Naive thymus-derived CD8-positive, alpha-beta T cell (primary cell): ENCODE measurements at places on chromosomes 2 and 18.

DNA sequence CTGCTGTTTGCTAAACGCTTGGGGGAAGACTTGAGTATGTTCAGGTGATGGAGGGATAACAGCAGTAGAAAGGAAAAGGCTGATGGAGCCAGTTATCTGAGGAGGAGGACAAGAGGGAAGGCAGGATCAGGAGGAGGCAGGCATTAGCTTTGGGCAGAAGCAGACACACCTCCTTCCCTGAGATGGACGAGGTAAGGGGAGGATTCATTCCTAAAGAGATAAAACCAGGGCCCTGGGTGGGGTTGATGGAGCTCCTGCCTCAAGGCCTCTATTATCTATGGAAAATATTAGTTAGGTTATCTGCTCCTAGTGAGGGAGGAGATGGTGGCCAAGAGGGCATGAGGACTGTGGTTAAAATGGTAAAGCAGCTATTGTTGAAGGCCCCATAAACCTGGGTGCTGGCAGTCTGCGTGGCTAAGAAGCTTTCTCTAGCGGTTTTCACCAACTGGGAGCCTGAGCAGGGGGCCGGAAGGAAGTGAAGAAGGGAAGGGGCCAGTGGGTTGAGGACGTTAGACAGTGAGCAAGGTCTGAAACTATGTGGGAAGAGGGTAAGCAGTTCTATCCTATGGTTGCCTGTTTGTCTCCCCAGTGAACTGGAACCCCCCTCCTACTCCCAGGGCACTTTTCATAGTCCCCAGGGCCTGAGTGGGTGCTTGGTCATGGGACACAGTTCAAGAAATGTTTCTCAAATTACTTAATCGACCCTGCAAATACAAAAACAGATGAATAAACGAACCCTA, 56.6 kb upstream of the HK2 start:
- no peak for DNase-seq

DNA sequence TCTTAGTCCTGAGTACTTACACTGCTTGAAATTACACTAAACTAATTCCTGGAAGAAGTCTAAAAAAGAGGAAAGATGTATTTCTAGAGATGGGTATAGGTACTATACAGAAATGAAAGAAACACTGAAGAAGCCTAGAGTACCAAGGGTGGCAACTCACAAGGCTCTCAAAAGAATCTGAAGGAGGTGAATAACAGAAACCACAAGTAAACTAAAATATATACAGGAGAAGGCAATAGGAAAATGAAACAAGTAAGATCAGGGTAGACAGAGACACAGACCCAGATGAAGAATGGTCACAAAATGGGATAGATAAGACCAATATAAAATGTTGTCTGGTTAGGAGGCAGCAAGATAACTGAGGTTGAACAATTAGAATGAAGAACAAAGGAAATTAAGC, 59.9 kb downstream of the USP37 start:
- DNase-seq = no peak

DNA sequence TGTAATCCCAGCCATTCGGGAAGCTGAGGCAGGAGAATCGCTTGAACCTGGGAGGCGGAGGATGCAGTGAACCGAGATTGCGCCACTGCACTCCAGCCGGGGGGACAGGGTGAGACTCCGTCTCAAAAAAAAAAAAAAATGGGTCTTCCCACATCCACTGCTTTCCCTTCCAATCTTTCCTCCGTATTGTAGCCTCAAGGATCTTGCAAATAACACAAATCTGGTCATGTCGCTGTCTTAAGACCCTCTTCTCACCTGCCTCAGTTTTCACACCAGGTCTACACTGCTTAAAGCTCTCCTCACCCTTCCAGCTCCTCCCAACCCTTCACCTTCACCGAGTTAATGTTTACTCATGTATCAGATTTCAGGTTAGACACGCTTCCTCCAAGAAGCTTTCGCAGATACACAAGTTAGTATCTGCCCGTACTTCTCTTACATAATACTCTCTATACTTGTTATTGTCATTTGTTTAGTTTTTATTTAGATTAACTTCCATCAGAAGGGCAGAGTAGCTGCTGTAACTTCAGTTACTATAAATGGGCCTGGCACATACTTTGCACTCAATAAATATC, 1.5 kb downstream of the IER3IP1 start:
- no peak for DNase-seq

GRCh38 chr2:209094221-209094620, 329.6 kb upstream of the MAP2 start:
- DNase-seq = no peak

DNA sequence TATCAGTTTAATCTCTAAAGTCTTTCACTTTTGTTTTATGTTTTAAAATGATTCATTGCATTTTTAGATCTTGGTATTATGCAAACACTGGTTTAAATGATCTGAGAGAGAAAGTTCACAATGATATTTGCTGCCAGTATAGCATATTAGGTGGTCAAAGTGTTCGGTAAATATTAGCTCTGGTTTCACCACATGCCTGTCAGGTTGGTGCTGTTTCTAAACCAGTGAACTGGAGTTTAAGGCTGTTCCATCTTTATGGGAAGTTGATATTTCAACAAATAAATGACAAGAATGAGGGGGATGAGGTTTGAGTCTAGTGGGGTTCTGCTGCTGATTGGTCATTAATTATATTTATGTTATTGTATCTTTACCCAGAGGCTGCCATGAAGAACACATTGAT, 436.4 kb downstream of the DCDC2C start:
- DNase-seq = no peak

- no peak for DNase-seq
Measured at GRCh38 chr2:64863097-64863820, 125.9 kb upstream of the SLC1A4 start.

- no peak for DNase-seq
Measured at GRCh38 chr2:163324677-163325076, 411.1 kb downstream of the FIGN start.

DNA sequence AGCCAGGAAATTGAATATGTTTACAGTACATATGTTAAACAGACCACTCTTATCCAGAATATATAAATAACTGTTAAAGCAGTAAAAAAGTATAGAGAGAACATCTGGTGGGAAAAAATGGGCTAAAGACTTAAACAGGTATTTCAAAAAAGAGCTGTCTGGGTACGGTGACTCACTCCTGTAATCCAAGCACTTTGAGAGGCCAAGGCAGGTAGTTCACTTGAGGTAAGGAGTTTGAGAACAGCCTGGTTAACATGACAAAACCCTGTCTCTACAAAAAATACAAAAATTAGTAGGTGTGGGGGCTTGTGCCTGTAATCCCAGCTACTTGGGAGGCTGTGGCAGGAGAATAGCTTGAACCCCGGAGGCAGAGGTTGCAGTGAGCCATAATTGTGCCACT, 171.4 kb upstream of the FSIP2 start:
- no peak for DNase-seq

DNA sequence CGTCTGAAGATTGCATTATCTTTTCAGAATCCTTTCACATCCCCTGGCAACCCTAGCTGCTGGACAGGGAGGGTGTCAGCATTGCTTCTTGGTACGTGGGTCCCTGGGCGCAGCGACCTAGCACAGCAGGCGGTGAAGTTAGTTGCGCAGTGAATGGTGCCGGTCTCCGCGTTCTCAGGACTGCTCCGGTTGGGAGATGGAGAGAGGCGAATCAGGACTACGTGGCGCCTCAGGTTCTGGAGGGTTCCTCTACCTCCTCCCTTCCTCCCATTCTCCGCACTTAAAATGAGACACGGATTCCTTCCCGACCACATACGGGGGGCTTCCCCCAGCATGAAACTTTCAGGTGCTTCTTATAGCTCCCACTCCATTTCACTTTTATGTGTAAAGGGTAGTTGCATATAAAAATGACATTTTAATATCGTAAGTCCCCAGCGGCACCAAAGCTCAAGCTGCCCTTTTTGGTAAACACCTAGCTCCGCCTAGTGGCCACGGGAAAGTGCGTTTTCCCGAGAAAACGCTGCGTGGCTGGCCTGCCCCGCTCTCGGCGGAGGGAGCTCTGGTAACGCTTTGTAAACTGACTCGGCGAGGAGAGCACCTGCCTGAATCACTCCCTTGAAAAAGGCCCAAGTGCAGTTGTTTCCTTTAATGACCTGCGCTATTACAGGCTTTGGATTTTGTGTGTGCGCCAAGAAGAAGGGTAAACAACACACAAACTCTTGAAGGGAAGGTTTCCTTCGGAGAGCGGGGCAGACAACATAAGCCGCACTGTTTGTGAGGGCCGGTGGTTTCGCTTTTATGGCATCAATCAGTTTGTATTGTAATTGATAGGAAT, 32.9 kb upstream of the INHBB start:
- peak; percentile 60 for DNase-seq

DNA sequence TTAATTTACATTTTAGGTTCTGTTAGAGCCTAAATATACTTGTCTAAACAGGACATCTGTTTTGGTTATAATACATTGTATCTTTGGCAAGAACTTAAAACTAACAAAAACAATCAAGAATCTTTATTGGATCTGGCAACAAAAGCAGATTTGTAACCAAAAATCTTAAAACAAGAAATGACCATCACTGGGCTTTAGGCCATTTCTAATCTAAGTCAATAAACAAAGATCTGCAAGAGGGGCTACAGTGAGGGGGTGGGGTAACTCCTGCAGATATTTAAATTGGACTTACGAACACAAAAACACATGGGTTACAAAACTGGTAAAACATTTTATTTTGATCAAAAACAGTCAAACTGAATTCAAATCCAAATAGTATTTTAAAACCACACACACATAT, 77.3 kb downstream of the SRBD1 start:
- DNase-seq = no peak

DNA sequence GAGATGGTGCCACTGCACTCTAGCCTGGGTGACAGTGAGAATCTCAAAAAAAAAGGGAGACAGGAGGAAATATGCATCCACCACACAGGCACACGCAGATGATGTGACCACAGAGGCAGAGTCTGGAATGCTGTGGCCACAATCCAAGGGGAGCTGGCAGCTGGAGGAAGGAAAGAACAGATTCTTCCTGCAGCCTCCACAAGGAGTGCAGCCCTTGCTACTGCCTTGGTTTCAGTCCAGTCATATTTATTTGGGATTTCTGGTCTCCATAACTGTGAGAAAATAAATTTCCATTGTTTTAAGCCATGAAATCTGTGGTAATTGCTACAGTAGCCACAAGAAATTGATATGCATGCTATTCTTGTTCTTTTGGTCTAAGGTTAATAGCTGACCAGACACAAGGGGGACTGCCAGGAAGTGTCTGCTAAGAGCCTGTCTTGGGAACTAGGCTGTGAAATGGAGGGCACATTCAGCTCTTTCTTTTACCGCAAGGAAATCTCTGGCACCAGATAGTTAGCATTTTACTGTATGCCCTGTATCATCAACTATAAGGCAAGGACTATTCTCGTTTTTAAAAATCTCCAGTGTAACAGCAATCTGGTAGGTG, 133.1 kb upstream of the SEC11C start:
- DNase-seq = no peak

- DNase-seq = no peak
Measured at GRCh38 chr2:215409331-215410127, 26.3 kb downstream of the FN1 start.

DNA sequence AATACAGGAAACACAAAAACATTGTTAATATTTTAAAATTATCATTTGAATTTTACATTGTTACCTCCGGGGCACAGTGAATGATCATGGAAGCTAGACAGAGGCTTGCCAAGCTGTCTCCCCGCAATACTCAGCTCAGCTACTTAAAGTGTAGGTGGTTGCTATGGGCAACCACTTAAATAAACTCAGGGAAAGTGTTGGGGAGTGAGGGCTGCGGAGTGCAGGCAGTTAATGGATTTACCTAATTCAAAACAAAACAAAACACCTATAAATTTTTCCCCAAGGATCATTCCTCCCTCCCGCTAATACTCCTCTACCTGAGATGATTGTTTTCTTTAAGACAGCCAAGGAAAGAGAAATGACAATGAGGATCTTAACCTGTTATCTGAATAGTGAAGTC, 349.5 kb downstream of the TGIF1 start:
- no peak for DNase-seq

DNA sequence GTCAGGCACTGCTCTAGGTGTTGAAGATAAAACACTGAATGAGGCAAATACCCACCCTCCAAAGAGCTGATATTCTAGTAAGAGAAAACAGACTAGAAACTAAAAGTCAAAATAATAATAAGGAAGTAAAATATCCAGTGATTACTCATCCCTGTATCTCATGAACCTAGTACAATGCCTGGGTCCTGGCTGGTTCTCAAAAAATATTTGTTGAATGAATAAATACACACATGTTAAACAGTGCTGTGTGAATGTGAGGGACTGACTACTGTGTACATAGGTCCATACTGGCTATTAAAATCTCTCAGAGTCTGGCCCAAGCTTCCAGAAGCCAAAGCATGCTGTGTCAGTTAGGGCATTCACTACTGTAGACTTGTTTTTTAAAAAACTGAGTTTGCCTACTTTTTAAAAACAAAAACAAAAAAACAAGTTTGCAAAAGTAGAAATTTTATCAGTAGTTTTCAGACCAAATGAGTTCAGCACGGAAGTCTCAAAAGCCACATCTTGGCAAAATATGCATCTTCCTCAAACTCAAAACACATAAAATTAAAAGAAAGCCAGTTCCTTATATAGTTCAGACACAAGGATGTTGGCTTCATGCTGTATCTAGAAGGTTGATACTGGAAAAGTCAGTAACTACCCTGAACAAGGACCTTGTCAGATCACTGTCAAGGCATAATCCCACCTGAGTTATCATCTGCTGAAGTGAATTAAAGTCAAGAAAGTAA, 136.2 kb downstream of the THADA start:
- DNase-seq = no peak
